ENCODE measurements at places on chromosomes 5 and 9. TPM values are rescaled to one million over a fixed set of nuclear protein-coding genes. Genes with fewer than 3 reads are reported as not detected.

The HINT2 gene
- total RNA-seq: 13.9 TPM

The SH3RF2 gene
- 1.7 TPM for total RNA-seq

The TMC1 gene
- 2.2 TPM for total RNA-seq

The KCNN2 gene
- 0.36 TPM for total RNA-seq

The PLAC8L1 gene
- total RNA-seq: not detected

The IRX1 gene
- not detected for total RNA-seq

The PSD2 gene
- not detected for total RNA-seq

The CCL21 gene
- not detected for total RNA-seq

The TAF11L5 gene
- total RNA-seq: not detected

The CNTNAP3B gene
- 149 TPM for total RNA-seq

The CXCL14 gene
- total RNA-seq: not detected

The RASGRF2 gene
- 28.9 TPM for total RNA-seq

The AMBP gene
- not detected for total RNA-seq

The WDR31 gene
- 0.53 TPM for total RNA-seq

The CDX1 gene
- not detected for total RNA-seq

The WNT8A gene
- not detected for total RNA-seq

The CSF2 gene
- total RNA-seq: not detected

The IZUMO3 gene
- not detected for total RNA-seq

The POU5F2 gene
- 3.9 TPM for total RNA-seq

The FPGS gene
- total RNA-seq: 107 TPM

The PCDHB16 gene
- 0.07 TPM for total RNA-seq

The SURF4 gene
- total RNA-seq: 325 TPM

The OTULINL gene
- 0.50 TPM for total RNA-seq

The C5orf34 gene
- 10.6 TPM for total RNA-seq

The GFRA3 gene
- total RNA-seq: not detected

The CLIC3 gene
- 0.27 TPM for total RNA-seq

The SAXO1 gene
- total RNA-seq: not detected

The ORM2 gene
- not detected for total RNA-seq

The FREM1 gene
- 0.27 TPM for total RNA-seq

The CARD6 gene
- total RNA-seq: 44.7 TPM

The FUT7 gene
- total RNA-seq: not detected

The SARDH gene
- total RNA-seq: 0.40 TPM

The PROB1 gene
- total RNA-seq: 1.7 TPM

The TRPM3 gene
- total RNA-seq: 3.1 TPM

The GALNT12 gene
- 1.4 TPM for total RNA-seq

The TERT gene
- under 0.01 TPM for total RNA-seq

The SEMA4D gene
- total RNA-seq: 6.0 TPM

The B4GALT7 gene
- 23.3 TPM for total RNA-seq

The LOX gene
- total RNA-seq: 62.9 TPM

The MAMDC2 gene
- 20.5 TPM for total RNA-seq

The SNX18 gene
- total RNA-seq: 46.7 TPM

The GTF2H2 gene
- total RNA-seq: 56.3 TPM

The SLC6A19 gene
- total RNA-seq: not detected

The PRDM9 gene
- not detected for total RNA-seq

The ZNF883 gene
- total RNA-seq: 0.53 TPM
